ENCODE measurements at places on chromosomes 7 and 10.

- DNase-seq: no peak
Observed at GRCh38 chr7:24972166-24972477, 7.9 kb downstream of the OSBPL3 start.

DNA sequence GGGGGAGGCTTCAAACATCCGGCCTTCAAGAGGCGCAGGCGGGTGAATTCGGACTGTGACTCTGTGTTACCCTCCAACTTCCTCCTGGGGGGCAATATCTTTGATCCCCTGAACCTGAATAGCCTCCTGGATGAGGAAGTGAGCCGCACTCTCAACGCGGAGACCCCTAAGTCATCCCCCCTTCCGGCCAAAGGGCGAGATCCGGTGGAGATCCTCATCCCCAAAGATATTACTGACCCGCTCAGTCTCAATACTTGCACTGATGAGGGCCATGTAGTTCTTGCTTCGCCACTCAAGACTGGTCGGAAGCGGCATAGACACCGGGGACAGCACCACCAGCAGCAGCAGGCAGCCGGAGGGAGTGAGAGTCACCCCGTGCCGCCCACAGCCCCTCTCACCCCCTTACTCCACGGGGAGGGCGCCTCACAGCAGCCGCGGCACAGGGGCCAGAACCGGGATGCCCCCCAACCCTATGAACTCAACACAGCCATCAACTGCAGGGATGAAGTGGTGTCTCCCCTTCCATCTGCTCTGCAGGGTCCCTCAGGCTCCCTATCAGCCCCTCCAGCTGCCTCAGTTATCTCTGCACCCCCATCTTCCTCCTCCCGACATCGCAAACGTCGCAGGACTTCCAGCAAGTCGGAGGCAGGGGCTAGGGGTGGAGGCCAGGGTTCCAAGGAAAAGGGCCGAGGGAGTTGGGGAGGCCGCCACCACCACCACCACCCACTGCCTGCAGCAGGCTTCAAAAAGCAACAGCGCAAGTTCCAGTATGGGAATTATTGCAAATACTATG lies 1.1 kb downstream of the MEPCE start:
- no peak for DNase-seq

DNA sequence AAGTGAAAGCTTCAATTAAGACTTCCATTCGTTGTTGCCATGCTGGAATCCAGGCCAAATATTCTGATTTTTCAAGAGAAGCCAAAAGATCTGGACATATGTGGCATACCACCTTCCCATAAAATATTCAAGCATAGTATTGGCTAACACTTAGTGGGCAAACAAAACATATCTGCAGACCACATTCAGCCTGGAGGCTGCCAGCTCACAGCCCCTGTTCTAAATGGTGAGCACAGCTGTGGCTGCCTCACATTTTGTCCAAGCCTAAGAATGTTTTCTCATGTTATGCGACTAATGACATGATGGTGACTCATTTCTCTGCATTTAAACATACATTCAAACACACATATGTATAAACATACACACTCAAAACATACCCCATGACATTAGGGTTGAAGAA lies 10.6 kb upstream of the CALU start:
- peak; percentile 66 for DNase-seq

GRCh38 chr10:122663516-122664130 lies 36.0 kb downstream of the C10orf120 start:
- DNase-seq: no peak

- DNase-seq: peak; percentile 84
Observed at GRCh38 chr10:14876764-14877163, 1.9 kb upstream of the SUV39H2 start.

DNA sequence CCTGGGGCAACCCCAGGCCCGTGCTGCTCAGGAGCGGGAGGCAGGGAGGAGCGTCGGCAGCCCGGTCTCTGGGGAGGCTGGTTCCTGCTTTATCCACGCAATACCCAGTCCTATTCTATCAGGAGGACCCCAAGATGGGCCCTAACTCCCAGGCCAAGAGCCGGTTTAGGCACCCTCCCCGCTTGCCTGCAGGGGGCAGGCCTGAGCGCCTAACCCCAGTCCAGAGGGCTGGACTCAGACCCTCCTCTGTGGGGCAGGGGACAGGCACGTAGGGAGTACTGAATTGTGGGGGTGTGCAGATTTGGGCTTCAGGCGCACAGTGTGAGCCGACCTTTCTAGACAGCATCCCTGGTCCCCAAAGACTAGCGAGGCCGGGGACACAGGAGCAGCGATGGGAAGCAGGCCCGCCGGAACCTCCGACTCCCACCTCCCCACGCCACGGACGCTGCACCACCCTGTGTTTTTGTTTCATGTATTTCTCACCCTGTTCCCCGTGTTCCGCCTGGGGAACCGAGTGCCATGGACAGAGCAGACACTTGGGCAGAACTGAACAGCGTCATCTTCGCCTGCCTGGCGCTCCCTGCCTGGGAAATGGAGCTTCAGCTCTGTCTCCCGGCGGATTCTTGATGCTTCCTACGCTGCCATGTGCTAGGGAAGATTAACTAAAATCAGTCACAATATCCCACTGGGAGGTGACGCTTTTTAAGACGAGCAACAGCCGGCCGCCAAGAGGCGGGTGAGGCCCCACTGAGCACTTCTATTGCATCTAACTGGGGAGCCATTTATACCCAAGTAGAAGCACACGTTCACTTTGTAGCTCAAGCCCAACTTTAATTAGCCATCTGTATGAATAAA lies 5.3 kb downstream of the NUDT1 start:
- peak; percentile 30 for DNase-seq

DNA sequence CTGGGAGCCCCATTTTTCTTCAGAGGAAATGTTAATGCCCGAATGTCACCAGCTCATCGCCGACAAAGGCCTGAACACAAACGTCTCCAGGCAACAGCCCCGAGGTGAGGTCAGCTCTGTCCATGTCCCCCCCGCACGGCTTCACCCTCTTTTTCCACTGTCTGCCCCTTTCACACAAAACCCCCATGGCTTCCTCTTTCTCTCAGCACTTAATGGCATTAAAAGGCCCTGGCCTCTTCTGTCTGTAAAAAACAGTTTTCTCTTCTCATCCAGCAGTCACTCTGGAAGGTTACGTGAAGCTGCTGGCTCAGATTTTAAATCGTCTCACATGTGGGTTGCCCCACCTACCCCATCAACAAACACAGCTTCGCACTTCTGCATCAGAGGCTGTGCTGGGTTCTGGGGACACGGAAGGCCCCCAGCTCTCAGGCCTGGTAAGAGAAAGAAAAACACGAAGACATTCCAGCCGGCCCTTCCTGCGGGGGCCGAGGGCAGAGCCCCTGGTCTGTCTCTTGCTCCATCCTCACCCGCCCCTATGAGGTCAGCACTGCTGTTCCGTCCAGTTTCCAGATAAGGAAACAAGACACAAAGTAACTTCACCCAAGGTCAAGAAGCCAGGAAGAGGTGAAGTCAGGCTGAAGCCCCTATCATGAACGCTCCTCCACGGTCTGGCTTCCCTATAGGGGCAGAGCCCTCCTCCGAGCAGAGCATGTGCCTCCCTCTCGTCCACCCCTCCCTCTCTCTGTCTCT lies 91.1 kb upstream of the PDGFA start:
- DNase-seq: peak; percentile 14

GRCh38 chr10:56745490-56745889 lies 384.4 kb upstream of the ZWINT start:
- no peak for DNase-seq

DNA sequence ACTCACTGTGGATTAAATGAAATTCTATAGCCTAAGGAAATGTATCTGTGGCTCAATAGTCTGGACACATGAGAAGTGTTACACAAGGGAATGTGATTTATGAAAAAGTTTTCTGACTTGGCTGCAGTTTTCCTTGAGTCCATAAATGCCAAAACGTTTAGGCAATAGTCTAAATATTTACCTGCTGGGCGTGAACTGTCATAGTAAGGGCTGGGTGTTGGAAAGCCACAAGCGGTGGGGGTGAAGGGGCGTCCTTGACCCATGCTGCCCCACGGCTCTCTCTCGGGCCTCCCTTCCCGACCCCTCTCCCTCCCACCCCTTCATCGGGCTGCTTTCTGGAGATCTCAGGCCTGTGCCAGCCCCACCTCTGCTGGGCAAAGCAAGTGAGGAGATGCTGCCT lies 223.7 kb downstream of the BUB3 start:
- DNase-seq: peak; percentile 13

DNA sequence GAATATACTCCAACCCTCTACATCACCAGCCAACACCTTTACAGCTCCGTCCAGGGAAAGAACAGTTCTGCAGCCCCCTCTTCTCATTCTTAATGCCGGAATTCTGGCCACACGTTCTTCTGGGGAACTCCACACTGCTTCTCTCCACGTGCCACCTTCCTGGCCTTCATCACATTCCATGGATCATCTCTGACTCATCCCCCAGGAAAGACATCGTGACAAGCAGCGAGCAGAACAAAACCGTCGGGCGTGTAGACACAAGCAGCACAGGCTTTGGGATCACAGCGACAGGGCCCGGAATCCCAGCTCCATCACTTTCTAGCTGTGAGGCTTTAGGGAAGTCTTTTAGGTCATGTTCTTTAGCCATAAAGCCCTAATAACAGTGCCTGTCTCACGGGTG lies 590.3 kb upstream of the FOXK1 start:
- DNase-seq: no peak

GRCh38 chr10:106542461-106542860 lies 622.0 kb downstream of the SORCS1 start:
- DNase-seq: no peak

GRCh38 chr7:98810153-98810802 lies 59.5 kb downstream of the TMEM130 start:
- no peak for DNase-seq

DNA sequence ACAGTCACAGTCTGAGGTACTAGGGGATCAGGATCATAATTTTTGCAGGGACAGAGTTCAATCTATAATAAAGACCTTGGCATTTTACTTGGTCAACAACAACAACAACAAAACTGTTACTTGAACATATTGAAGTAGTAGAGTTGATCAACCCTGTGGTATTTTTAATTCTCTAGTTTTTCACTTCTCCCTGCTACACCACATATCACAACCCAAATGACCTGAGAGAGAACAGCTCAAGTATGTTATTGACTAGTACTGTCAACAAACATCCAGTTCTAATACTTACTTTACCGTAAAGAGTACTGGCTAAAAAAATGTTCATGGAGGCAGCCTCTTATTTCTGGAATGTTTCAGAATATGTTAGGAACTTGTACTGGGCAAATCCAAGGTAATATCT lies 90.5 kb upstream of the FAM3C start:
- peak; percentile 24 for DNase-seq

DNA sequence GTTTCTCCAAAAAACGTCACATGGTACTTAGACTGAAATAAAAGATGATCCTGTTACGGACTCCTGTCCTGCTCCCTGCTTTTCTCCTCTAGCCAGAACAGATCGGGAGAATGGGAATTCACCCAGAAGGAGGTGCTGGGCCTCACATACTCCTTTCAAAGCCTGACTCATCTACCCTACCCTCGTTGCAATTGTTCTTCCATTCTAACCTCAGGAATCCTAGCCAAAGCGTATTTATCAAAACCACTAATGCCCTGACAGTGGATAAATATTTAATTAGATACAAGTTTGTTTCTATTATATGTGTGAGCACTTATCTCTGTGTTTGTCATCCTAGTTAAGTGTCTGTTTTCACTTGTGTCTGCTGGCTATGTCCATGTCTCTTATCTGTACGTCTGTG lies 21.7 kb downstream of the ZCWPW1 start:
- no peak for DNase-seq

DNA sequence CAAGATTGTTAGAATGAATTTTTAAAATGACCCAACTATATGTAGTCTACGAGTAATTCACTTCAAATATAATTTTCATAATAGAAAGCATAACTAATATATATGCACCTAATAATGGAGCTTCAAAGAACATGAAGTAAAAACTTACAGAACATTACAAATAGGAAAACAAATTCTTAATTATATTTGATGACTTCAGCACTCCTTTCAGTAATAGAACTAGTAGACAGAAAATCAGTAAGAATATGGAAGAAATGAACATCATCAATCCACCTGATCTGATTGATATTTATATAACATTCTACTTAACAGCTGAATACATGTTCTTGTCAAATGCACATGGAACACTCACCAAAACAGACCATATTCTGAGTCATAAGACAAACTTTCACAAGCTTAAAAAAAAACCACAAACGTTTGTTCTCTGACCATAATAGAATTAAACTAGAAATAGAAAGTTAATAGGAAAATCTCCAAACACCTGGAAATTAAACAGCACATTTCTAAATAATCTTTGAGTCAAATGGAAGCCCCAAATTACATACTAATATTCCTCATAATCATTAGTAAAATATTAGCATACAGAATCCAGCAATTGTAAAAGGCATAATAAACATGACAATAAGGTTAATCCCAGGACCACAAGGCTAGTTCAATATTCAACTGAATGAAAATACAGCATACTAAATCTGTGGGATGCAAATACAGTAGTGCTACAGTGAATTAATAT lies 48.0 kb downstream of the BRAF start:
- DNase-seq: no peak

DNA sequence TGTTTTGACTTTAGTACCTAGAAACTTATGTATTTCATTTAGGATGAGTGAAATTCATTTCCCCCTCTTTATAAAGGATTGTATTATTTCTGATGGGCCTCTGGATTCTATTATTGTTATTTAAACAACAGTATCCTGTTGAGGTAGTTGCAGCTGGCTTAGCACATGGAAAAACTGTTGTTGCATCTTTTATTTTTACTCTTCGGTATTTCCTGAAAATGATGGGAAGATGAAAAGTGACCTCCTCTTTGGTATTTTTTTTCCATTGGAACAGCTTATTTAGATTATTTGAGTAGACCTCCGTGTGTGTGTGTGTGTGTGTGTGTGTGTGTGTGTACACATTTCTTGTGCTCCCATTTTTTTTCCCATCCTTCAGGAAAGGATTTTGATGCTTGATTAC lies 129.8 kb downstream of the PRKG1 start:
- no peak for DNase-seq

GRCh38 chr10:85284778-85285770 lies 956.7 kb downstream of the CCSER2 start:
- no peak for DNase-seq

- DNase-seq: no peak
Observed at GRCh38 chr10:2777666-2778355, 289.5 kb upstream of the PFKP start.

DNA sequence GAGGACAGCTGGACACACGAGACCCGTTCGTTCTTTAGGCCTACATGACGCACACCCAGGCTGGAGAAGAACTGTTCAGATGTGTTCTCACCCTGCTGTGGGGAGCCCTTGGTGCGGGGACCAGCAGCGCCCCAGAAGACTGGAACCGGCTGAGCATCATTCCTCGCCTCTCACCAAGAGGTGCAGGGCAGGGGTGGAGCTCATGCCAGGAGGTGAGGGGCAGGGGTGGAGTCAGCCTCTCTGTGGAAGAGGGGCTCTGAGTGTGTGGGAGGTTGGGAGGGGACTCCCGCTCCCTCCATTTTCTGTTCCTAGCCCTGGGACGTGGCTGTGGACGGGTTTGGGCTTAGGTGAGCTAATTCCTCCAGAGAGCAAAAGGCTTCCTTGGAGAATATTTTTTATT lies 66.0 kb upstream of the SHH start:
- no peak for DNase-seq

Measured in trophoblast cell (in vitro differentiated cells and primary cell).